ENCODE measurements at places on chromosomes 16 and 17. TPM values are rescaled to one million over a fixed set of nuclear protein-coding genes. Genes with fewer than 3 reads are reported as not detected.

- DNase-seq = no peak
Measured at GRCh38 chr17:12395733-12396354, 269.8 kb upstream of the MYOCD start.

DNA sequence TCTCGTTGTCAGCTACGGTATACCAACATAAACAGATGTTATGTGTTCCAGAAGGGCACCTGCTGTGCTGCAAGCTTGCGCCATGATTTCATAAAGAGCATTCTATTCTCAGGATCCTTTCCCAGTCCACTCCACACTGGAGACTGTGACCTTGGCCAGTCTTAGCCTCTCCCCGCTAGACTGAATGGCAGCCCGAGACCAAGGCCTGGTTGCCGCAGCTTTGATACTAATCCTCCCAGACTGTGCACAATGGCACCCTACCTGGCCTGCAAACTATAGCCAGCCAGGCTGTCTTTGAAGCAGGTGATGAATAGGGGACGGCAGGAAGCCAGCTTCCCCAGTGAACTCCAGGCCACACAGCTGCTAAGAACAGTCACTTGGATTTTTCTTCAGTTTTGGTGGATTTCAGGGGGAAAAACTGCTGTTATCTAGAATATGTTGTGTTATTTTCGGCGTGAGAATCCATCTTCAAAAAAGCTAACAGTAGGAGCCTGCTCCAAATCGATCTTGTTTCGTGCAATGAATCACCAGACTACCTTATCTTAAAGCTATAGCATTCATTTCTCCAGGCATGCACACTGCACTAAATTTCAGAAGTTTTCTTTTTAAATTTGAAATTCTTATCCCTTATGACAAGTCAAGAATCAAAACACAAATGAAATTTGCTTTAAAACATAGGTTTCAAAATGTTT is 289.0 kb downstream of the CEP112 start:
- DNase-seq = no peak

DNA sequence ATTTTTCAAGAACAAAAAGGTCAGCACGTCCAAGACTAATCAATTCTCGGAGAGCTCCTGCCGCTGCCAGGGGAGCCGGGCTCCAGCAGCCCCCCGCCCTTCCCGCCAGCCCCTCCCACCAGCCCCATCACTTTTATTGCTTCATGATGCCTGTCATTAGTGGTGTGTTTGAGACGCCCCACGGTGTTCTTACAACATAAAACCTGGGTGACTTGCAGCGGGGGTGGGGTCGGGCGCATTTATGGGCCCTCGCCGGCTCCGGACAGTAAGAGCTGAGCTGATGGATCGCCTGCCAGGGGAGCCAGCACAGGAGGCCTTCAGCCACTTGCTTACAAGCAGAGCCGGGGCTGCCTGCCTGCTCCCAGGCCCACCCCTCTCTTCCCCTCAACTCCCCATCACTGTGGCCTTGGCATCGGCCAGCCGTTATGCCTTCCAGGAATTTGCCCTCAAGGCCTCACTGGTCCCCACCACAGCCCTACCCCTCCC is 82.9 kb upstream of the CBX4 start:
- DNase-seq = no peak

GRCh38 chr16:2482708-2483534 is 8.0 kb downstream of the TBC1D24 start:
- no peak for DNase-seq

DNA sequence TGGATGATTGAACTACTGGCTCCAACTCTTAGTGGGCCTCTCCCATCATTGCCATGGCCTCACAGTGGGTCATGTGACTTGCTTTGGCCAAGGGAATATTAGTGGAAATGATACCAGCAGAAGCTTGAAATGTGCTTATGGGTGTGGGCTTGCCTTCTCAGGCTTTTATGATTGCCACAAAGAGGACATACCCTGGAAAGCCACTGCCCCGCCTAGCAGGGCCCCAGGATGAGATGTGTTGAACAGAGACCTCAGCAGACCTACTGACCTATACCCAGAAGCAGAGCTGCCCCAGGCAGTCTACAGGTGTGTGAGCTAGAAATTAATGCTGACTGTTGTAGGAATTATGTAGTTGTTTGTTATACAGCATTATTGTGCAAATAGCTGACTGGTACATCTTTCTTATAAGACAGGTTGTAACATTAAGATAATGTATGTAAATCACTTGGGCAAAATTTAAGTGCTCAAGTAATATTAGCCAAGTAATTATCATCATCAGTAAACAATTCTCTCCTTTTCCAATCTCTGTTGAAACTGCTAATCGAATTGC is 67.8 kb upstream of the CDH5 start:
- no peak for DNase-seq

Gene P2RX5
- 4.8 TPM for total RNA-seq

DNA sequence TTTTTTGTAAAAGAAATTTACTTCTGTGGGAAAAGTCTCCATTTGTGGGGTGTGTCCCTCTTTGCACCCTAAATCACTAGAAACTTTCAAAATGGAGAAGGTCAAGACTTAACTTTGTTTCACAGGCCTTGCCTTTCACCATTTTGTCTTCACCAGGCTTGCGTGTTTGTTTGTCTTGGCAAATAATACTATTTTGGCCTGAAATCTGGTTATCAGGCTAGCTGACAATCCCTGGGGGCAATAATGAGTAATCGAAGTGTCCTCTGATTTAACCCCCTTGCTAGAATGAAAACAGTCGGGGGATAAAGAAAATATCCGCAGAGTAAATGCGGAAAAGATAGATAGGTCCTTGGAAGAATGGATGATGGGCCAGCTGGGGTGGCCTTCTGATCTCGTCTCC is 34.5 kb downstream of the SLC39A11 start:
- no peak for DNase-seq

DNA sequence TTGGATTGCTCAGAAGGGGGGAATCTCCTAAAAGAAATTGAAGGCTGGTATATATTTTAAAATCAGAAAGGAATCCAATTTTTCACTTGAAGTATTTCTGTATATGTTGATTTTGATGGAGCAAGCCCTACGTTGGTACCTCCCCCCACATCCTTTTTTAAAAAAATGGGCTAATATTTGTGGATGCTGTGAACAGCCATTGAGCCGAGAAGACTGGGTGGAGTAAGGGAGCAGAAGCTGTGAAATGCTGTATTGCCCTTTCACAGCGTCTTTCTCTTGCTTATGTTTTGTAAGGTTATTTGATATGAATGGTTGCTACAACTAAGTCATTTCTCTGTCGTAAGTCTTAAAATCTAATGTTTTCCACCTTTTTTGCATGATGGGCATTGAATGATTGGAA is 2.3 kb downstream of the PAFAH1B1 start:
- no peak for DNase-seq

DNA sequence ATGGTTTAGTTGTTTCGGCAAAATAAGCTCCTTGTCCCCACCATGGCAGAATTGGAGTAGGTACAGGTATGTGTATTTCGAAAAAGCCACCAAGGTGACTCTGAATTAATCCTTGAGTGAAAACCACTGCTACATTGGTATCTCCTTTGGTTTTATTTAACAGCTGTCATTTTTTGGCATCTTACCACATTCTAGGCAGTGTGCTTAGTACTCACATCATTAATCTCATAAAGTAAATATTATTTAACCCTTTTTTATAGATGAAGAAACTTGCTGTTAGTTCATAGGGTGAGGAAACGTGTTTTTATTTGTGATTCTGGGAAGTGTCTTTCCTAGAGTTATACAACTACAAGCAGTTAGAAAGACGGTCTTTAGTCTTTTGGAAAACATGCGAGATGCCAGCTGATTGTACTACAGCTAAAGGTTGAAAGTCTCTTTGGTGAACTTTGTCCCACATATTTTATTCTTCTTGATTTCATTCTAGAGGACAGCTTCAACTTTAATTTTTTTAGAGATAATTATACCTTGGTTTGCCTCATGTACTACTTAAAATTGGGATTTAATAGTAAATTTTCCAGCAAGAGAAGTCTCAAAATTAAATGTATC is 6.5 kb downstream of the ATAD5 start:
- no peak for DNase-seq

- no peak for DNase-seq
Measured at GRCh38 chr17:65071861-65072260, 15.3 kb upstream of the GNA13 start.

GRCh38 chr17:56786989-56787482 is 46.7 kb downstream of the C17orf67 start:
- peak; percentile 93 for DNase-seq

GRCh38 chr17:44872131-44872768 is 24.6 kb downstream of the HIGD1B start:
- no peak for DNase-seq

Gene ADAM11
- 0.36 TPM for total RNA-seq

Measured in epithelial cell of proximal tubule (primary cell).